RPMI8226 (cell line): ENCODE measurements at places on chromosomes 4 and X.

DNA sequence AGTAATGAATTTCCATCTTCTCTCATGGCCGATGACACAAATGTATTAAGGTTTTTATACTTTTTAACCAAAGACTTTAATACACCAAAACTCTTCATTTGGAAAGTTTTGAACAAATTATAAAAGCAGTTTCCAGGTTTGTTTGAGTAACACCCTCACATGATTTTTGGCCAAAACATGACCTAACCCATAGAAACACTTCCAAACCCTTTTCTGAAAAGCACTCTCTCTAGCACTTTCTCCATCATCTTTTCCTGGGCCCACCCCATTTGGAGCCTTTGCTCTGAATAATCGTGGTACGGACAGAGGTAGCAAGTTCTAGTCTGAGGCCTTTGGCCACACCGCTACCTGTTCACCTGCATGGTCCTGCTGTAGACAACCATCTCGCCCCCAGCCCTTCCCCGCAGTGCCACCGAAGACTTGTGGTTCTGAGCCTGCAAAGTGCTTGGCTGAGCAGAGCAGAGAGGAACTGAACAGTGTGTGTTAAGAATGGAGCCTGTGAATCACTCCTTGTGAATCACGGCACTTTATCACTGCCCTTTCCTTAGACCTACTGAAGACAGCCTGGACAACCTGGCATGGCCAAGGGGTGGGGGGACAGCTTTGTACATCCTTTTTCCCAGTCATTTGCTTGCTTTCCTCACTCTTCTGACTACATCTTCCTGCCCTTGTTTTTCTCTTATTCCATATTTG lies 181.8 kb downstream of the PTTG2 start:
- no peak for DNase-seq

- no peak for DNase-seq
These were observed 239.5 kb downstream of the PRDM5 start for GRCh38 chr4:120682981-120683380.

GRCh38 chr4:2862528-2862927 lies 18.9 kb downstream of the ADD1 start:
- DNase-seq = no peak

- no peak for DNase-seq
These were observed 20.9 kb downstream of the GPAT3 start for GRCh38 chr4:83556816-83557215.

DNA sequence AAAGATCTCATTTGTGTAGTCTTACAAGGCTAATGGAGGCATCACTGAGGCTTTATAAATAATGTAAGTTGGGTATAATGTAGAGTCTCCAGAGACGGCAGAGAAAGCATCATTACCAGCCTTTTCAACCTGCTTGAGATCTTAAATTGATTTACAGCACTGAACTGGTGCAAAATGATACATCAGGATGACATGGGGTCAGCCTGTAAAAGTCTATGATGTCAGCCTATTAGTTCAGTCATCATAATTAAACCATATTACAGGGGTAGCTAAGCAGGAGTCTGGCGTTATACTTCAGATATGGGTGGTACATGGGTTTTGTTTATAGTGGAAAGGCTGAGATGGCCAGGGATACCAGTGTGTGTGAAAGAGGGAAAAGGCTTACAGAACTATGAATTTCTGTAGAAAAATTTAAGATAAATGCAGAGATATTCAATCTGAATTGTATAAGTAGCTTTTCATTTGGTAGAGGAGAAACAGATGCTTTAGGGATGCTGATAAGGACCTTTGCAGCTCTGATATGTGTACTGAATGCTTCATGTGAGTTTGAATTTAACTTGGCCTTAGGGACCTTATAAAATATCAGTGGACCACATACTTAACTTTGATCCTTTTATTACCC lies 2.7 kb downstream of the SMAD1 start:
- no peak for DNase-seq

DNA sequence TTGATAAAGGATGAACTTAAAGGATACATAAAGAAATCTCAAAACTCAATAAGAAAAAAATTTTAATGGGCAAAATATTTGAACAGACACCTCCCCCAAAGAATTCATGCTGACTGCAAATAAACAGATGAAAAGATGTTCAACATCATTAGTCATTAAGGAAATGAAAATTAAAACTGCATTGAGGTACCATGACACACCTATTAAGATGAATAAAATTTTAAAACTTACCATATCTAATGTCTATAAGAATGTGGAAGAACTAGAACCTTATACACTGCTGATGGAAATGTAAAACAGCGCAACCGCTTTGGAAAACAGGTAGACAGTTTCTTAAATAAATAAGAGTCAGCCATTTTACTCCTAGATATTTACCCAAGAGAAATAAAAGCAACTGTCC lies 266.8 kb upstream of the TET2 start:
- DNase-seq = no peak

- no peak for DNase-seq
These were observed 341.5 kb downstream of the ARHGAP10 start for GRCh38 chr4:148073349-148073748.

- no peak for DNase-seq
These were observed 170.4 kb upstream of the MAB21L2 start for GRCh38 chr4:150411520-150411919.

DNA sequence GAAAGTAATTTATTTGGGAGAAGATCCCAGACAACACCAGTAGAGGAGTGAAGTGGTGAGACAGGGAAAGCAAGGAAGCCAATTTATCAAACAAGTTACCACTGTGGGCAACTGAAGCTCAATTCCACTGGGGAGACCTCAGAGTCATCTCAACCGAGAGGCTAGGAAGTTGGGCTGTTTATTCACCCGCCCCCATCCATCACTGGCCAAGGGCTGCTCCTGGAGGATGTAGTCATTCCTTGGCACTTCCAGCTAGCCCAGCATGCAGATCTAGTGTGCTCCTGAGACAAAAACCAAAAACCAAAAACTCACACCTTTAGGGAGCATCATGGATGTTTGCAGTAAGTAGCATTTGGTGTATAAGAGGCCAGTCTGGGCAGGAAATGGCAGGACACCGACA lies 47.0 kb downstream of the RAI2 start:
- DNase-seq = no peak

- no peak for DNase-seq
These were observed 157.0 kb downstream of the TMEM164 start for GRCh38 chrX:110159865-110160264.

GRCh38 chr4:78568640-78569305 lies 17.2 kb downstream of the ANXA3 start:
- no peak for DNase-seq

DNA sequence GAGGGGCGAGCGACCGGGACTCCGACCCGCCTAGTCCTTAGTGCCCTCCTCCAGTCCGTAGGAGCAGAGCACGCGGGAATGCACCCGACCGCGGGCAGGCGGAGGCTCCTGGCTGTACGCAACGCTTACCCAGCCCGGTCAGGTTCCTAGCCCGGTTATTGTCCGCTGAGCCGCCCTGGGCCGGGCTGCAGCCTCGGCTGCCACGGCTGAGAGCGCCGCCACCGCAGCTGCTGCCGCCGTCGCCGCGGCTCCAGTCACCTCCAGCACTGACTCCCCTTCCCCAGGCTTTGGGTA lies at the start of gene AMER1:
TSS of gene AMER1 (minus strand) at position 268 of the 294 bp plus-strand sequence. CDS start 12,422 bp downstream, outside the sequence.
- no peak for DNase-seq
